ENCODE measurements at places on chromosomes 2 and 18.

- DNase-seq, result no peak
These were observed 1116.9 kb upstream of the CNTNAP5 start for GRCh38 chr2:122908159-122908558.

DNA sequence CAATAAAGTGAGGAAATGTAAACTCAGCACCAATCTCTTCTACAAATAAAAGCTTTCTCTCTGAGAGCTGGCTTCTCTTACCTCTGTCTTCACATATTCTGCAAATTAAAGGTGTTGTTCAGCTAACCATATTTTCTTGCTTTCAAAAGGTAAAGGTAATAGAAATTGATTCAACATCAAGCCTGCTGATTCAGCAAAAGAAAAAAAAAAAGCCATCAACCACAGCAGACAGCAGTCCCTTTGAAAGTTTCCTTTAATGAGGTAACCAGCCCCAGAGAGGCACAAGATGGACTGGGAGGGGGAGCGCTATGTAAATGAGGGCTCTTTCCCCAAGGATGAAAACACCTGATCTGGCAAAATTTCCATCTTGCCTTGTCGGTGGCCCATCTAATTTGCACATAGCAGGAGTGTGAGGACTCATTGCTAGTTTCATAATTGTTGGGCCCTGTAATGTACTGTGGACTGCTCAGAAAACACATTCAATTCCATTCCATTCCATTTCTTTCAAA is 154.9 kb upstream of the SOX11 start:
- DNase-seq, result no peak

DNA sequence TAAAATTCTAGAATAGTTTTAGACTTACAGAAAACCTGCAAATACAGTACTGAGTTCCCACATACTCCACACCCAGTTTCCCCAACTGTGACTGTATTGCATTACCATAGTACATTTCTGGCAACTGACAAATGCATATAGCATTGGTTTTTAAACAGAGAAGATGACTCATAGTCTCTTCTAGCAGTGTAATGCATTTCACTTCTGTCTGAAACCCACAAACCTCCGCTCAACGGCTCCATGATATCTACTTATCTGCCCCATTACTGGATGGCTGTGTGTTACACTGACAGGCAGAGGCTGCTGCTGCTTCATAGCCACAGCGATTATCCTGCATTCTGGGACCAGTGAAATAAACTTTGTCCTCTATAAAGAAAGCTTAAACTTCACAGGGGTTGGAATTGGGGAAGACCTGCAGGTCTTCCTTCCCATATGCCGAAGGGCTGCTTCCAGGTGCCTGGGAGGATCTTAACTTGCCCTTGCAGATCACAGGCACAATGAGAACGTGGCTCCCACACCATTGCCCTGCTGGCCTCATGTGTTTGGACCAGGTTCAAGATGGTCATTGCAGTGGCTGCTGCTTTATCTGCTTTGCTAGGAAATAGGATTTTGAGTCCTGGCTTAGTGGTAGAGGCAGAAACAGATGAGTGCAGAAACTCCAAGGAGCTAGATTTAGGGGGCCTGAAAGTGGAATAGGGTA is 742.6 kb upstream of the HS6ST1 start:
- no peak for DNase-seq

- DNase-seq, result no peak
These were observed 155.5 kb downstream of the CD8B2 start for GRCh38 chr2:106642679-106643078.

DNA sequence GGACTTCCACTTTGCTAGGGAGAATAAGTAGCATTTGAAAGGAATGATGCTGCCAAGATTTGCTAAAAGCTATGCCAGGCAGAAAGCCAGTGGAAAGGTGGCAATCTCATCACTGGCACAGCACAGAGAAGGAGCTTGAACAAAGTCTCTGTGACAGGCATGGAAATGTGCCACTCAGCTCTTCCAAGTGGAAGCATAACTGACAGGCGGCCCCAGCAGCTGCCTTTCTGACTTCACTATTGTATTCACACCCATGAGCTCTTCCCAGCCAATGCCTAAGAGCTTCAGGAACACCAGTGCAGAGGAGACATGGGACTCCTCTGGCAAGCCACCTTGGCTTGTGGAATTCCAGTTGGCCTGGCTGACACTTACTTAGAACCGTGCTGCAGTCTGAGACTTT is 134.6 kb upstream of the REG3G start:
- no peak for DNase-seq

- no peak for DNase-seq
These were observed 139.8 kb downstream of the GLI2 start for GRCh38 chr2:120875431-120875830.
